A549 (cell line): ENCODE measurements at places on chromosomes 7 and 10. TPM values are rescaled to one million over a fixed set of nuclear protein-coding genes. Genes with fewer than 3 reads are reported as not detected.

DNA sequence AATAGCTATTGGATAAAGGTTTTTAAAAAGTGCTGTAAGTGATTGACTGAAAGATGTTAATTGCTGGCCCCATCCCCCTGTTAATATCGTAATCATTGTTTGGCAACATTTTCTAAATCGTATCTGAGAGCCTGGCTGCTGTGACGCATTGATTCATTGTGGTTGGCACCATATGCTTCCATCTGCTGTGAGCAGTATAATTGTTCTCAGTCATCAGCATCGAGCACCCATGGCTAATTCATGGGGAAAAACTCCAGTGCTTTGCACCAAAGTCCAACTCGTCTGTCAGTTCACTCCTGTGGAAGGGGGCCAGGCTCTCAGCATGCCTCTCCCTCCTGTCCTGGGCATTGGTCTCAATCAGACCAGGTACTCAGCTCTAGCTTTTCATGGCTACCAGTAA is 205.2 kb downstream of the STK31 start:
- no peak for DNase-seq

DNA sequence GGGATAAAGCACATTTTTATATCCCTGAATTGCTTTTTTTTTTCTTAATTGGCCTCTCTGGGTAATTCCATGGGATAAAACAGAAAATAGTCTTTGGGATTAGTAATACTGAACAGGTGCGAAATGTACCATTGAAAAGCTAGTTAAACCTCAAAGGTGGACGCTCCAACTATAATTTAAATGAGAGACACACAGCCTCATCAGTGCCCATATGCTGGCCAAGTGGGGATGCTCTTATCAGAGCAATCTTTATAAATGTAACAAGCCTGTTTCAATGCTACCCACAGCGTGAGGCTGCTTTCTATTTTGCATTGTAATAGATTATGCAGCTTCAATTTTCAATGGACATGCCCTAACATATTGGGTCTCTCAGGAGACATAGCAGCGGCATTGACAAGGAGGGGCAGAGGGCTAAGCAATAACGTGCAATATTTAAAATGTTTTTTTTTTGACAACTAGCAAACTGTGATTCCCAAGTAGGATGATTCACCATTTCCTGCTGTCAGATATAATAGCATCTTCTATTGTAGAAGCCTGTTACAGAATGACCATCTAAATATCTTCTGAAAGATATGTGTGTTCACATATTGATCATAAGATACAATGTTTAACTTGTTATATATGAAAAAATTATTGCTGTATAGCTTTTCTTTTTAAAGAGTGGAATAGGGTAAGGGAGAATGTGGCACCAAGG is 91.3 kb upstream of the BET1 start:
- no peak for DNase-seq

DNA sequence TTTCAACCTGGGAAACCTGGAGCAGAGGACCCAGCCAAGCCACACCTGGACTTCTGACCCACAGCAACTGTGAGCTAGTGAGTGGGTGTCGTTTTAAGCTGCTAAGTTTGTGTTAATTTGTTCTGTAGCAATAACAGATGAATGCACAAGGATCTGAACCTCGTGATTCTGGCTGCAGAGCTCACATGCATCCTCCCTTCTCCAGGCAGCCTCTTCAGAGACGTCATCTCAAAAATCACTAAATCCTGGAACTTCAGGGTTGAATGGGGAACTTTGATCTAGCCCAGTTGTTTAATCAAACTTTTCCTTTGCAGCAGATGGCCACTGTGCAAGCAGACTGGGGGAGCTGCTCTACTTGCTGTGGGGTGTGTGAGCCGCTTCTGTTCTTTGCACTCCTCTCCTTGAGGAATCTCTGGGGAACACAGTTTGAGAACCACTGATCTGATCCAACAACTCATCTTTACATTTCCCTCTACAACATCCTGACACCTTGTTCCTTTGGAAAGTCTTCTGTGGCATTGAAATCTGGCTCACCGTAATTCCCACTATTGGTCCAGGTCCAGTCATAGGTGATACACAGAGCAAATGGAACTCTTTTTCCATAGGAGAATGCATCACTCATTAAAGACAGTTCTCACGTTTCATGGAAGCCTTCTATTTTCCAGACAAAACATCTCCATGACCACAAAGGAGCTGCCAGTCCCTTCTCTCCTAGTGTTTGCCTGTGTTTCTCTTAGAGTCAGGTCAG is 90.3 kb downstream of the CHN2 start:
- DNase-seq = no peak

DNA sequence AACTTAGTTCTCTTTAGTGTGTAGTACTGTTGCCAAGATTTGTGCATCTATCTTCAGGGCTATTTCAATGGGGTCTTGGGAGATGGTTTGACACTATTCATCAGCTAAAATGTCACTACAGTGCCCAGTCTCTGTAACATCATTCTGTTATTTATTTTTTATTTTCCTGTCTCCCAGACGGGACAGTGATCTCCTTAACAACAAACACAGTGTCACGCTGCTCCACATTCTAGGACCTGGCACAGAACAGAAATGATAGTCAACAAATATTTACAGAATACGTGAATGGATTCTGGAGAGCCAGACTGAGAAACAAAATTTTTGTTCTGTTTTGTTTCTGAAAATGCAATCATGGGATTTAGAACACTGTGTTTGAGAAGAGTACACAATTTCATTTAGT is 937.7 kb upstream of the LRRN3 start:
- no peak for DNase-seq

- no peak for DNase-seq
Measured at GRCh38 chr10:36555036-36555435, 570.4 kb upstream of the ANKRD30A start.

- DNase-seq = no peak
Measured at GRCh38 chr10:125049216-125049881, 107.4 kb downstream of the ZRANB1 start.

DNA sequence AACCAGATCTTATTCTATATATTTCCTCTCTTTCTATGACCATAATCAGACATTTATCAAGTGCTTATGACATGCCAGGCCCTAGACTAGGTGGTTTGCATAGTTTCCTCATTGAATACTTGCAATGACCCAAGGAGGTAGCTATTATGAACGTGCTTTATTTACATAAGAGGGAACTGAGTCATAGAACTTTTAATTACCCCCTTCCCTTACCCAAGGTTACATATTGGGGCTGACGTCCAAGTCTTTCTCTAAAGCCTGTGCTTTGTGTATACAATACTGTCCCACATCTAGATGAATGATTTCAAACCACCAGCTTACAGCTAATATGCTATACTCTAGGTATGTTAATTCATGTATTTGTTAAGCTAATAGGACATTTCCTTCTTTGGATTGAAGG is 91.9 kb upstream of the NPY start:
- DNase-seq = no peak

DNA sequence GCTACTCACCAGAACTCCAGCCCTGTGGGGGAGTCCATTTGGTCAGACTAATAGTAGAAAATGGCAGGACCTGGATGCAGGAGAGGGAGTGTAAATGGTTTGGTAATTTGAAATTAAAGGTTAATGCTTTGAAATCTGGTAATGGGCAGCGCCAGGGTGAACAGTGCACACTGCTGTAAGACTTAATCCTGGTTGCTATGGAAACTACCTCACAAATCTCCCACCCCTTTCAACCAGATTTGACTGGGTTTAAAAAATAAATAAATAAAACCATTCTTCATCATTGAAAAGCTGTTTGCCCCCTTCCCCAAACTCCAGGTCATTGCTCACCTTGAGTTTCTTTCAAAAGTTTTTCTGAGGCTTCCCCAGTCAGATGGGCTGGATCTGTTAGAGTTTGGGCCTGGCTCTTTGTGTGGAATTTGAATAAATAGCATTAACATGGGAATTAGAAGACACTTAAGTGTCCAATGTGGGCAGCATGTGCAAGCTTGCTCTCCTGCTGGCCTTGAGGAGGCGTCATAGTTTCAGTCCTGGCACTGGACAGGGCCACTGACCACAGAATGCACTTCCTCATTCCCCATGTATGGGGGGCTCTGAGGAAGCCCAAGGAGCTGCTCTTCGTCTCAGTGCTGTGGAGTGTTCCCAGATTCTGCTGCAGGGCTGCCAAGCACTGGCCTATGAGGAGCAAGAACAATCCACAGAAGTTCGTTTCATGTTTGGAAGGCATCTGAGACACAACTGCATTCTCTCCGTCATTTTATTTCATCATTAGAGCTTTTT is 90.7 kb downstream of the LRRC4 start:
- DNase-seq = no peak

- no peak for DNase-seq
Measured at GRCh38 chr10:11377267-11377666, 234.2 kb downstream of the USP6NL start.

DNA sequence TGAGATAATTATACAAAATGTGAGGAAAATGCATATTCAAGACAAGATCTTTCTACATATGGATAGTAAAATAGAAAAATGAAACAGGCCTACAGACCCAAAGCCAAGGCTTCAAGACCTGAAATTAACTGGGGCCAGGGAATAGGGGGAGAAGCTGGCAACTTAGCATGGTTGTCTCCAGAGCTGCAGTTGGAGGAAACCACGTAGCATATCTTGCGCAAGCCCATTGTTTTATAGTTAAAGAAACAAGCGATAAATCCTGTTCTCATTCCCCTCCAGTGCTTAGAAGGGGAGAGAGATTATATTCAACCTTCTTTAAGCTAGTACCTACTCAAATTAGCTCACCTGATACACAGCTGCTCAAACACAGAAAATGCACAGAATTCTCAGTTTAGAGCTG is 197.1 kb downstream of the SORCS1 start:
- no peak for DNase-seq

Gene SEMA3A
- polyA plus RNA-seq = 3.6 to 4.3 TPM (median 4.2 TPM) in 3 replicates

Gene MYH16
- 0.21 to 0.32 TPM (median 0.31 TPM) in 3 replicates for polyA plus RNA-seq

Gene ANKRD30A
- polyA plus RNA-seq = 0.83 to 1.0 TPM (median 0.97 TPM) in 3 replicates
